ENCODE measurements at places on chromosomes 12 and 14.
A peak's percentile ranks its signal among the peaks of the same experiment; 100 is the strongest.

DNA sequence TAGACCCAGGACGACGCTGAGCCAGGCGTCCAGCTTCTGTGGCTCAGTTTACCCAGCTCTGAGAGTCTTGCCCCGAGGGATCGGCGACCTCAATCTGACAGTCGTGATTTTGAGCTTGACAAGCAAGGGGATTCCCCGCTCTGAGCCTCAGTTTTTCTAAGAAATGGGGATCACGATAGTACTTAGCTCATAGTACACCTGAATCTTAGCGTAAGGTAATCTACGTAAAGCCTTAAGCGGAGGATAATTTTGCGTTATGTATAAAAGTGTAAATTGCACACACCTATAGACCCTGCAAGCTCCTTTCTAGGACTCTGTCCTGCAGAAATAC is 285 bp downstream of the MVK start:
- DNase-seq, result no peak

- no peak for DNase-seq
Measured at GRCh38 chr12:95553197-95553943, 2.1 kb upstream of the USP44 start.

DNA sequence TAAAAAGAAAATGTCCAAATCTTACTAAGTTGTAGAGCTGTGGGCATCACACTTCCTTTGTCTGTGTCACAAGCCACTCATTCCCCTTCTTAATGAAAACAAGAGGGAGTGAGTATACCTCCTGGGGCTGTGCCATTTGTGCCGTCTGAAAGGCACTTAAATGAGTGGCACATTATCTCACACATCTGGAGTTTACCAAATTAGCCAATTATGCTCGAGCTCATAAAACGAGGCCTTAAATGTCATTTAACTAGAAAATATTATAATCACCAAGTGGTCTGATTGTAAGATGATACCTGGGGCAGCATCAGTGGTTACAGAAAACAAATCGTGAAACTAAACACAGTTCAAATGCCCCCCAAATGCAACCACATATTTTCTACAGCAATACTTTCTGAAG is 146.1 kb downstream of the PAX9 start:
- no peak for DNase-seq

DNA sequence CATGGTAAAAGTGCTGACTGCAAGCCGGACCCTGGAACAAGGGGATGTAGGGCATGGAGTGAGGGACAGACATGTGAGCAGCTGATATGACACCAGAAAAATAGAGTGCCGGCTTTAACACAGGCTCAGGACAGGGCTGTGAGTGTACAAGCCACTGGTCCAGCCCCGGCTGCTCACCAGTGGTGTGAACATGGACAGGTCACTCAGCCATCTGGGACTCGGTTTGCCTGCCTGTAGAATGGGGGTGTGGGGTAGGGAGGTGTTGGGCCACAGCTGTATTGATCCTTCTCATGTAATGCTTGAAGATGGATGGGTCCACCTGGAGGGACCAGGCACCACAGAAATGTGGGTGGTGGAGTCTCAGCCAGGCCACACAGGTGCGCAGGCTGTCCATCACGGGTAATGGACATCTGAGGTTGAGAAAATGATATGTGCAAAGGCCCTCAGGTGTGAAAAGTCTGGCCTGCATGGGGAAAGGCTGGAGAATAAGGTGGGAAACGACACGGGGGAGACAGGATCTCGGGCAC is 10.6 kb upstream of the KRT74 start:
- DNase-seq, result no peak

DNA sequence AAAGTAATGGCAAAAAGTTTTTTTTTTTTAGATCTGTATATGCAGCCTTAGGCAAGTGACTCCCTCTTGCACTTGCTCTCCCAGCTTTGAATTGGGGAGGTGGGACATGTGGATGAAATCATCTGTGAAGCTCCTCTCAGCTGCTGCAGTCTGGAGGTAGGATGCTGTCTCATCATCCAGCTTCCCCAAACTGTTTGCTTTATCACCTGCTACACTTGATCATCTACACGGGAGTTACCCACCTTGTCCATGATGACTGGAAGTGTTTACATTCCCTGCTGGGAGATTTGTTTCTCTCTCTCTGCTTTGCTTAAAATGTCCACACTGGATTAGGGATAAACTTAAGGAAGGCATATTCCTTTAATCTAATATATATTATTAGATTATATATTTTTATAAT is 8.5 kb upstream of the FGF23 start:
- DNase-seq, result no peak

DNA sequence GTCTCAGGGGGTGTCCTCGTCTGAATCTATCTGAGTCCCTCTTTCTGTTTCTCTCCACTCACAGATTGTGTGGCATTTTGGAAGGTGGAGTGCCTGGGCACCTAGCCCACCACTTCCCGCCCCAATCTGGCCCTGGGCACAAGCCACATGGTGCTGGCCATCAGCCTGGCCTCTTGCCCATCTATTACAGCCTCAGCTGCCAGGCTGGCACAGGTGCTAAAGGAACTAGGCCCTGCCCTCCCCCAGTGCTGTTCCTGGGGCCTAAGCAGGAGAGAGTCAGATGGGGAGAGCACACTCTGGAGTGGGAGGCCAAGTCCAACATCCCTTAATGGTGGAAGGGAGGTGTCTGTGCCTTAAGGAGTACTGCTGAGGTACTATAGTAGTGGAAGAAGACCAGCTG is 8.3 kb upstream of the CALCOCO1 start:
- DNase-seq, result no peak

- DNase-seq, result no peak
Measured at GRCh38 chr12:9114946-9115345, 773 bp downstream of the A2M start.

DNA sequence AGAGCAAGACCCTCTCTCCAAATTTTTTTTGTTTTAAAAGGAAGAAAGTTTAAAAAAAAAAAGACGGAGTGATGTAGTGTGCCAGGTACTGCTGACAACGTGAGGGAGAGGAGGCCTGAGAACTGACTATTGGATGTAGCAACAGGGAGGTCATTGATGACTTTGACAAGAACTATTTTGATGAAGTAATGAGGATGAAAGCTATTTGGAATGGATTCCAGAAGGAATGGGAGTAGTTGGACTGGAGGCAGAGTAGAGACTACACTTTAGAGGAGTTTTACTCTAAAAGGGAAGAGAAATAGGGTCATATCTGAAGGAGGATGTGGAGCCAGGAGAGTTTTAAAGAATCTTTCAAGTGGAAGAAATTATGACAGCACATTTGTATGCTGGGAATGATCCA is 27.8 kb upstream of the SLC38A2 start:
- peak; percentile 39 for DNase-seq

DNA sequence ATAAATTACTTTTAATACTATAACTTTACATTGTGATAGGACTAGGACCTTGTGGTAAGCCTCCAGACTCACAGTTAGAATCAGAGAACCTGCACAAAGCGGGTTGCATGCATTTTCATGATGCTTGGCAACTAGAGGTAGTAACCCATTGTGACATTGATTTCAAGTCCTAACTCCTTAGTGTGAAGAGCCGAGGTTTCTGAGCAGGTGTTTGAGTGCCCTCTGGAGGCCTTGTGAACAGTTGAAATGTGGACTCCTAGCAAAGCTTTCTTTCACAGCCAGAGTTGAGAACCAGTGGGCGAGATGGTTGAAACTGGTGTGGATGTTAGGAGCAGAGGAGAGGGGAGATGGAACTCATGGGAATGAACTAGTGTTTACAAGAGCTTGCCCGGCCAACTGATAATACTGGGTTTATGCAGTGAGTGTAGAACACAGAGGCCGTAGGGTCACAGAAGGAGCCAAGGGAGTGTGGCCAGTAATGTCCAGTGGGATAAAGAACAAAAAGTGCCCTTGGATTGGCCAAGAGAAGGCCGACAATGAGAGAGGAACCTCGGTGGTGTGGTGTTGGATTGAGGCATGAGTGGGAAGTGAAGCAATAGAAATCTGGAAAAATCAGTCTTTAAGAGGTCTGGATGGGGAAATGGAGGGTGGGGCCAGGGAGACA is 10.9 kb downstream of the ZNF664 start:
- DNase-seq, result peak; percentile 17

Measured in HS-27A (cell line).